ENCODE measurements at places on chromosomes 2 and 18. TPM values are rescaled to one million over a fixed set of nuclear protein-coding genes. Genes with fewer than 3 reads are reported as not detected.

DNA sequence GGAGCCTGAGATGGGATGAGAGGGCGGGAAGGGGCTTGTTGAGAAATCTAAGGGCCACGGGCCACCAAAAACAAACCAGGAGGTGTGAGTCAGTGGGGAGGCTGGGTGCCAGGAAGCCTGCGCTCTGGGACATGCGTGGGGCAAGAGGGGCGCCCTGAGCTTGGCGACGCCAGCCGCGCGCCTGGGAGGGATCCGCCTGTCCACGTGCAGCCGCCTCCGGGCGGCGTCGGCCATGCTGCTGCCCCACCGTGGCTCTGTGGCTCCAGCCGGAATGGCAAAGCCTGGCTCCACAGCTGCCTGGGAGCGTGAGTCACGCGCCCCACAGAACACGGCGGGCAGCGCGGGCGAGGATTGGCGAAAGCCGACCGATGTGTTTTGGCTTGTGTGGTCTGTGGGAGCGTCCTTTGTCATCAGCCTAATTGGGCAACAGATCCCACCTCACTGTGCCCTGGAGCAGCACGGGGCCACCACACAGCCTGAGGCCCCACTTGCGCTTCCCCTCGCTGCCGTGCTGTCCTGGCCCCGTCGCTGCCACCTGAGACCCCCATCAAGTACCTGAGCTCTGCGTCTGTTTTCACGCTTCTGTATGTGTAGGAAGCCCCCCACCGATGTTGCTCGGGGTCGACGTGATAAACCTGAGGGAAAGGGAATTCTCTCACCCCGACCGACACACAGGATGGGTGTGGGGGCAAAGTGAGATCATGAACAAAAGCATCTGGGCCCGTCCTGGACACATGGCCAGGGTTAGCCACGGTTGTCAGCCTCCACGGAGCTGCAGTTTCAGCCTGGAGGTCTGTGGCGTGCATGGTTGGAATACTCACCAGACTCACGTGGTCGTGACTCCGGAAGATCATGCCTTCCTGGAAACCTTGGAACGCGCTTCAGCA, 80.5 kb downstream of the NFATC1 start:
- no peaks in the 10 kb centered on the region for H3K4me1 ChIP-seq
- H3K27ac ChIP-seq: no peak overlapping the region
- no peaks in the 10 kb centered on the region for H3K36me3 ChIP-seq

- H3K4me3 ChIP-seq: no peak overlapping the region
- no peaks in the 10 kb centered on the region for H3K4me1 ChIP-seq
- H3K27ac ChIP-seq: no peak overlapping the region
- DNase-seq: no peak
- H3K36me3 ChIP-seq: no peaks in the 10 kb centered on the region
- no peaks in the 10 kb centered on the region for H3K27me3 ChIP-seq
Observed at GRCh38 chr2:29073933-29074332, 390 bp downstream of the PCARE start.

- no peak overlapping the region for H3K4me3 ChIP-seq
- H3K4me1 ChIP-seq: peaks cover 10% of the 10 kb centered on the region
- no peak overlapping the region for H3K27ac ChIP-seq
- H3K36me3 ChIP-seq: no peaks in the 10 kb centered on the region
- no peaks in the 10 kb centered on the region for H3K27me3 ChIP-seq
- DNase-seq: no peak
Observed at GRCh38 chr2:67295851-67296250, 101.3 kb upstream of the ETAA1 start.

- peak; percentile 28 for DNase-seq
- no peak overlapping the region for H3K4me3 ChIP-seq
- no peak overlapping the region for H3K27ac ChIP-seq
- H3K4me1 ChIP-seq: peaks cover 28% of the 10 kb centered on the region
- no peaks in the 10 kb centered on the region for H3K36me3 ChIP-seq
- H3K27me3 ChIP-seq: no peaks in the 10 kb centered on the region
Observed at GRCh38 chr2:95077861-95078603, 43.6 kb downstream of the MRPS5 start.

DNA sequence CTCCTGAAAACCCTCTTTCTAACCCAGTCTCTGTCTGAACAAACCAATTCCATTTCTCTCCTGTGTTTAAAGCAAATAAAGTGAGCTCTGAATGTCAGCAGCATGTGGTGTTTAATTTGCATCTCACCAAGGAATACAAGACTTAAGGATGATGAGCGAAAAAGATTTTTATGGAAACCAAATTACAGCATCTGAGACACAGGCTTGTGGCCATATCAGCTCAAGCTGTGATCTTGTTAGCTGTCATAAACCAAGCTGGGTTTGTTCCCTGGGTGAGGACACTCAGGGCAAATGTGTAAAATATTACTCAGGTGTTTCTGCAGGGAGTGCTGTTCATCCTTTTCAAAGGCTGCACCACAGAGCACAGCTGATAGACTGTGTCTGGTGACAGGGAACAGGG, 129.3 kb upstream of the REV1 start:
- H3K27me3 ChIP-seq: peaks cover 94% of the 10 kb centered on the region
- H3K36me3 ChIP-seq: no peaks in the 10 kb centered on the region
- DNase-seq: no peak
- H3K27ac ChIP-seq: no peak overlapping the region

- no peaks in the 10 kb centered on the region for H3K27me3 ChIP-seq
- H3K27ac ChIP-seq: peak overlapping the region; percentile 93
- H3K4me3 ChIP-seq: peak overlapping the region; percentile 6
- peak; percentile 94 for DNase-seq
- no peaks in the 10 kb centered on the region for H3K36me3 ChIP-seq
Observed at GRCh38 chr2:101983486-101983885, 8.3 kb upstream of the IL1R2 start.

DNA sequence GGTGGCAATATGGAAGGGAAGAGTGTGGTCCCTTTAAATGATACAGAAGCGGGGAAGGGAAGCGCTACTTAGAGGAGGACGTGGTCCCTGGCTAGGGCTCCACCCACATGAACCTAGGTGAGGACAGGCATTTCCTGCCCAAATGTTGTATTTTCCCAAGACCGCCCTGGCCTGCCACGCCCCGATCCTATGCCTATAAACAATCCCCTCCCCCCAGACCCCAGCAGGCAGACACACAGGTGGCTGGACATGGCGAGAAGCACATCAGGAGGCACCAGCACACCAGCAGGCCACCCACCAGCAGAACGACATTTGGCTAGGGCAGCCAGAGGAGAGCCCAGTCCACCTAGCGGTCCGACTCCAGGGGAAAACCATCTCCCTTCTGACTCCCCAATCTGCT, 47.2 kb downstream of the METTL8 start:
- no peaks in the 10 kb centered on the region for H3K27me3 ChIP-seq
- H3K4me1 ChIP-seq: peaks cover 22% of the 10 kb centered on the region
- H3K4me3 ChIP-seq: no peak overlapping the region

Gene DLX2
- total RNA-seq: 0.65 TPM

Gene TCF23
- not detected for total RNA-seq

Gene DSG1
- total RNA-seq: not detected

DNA sequence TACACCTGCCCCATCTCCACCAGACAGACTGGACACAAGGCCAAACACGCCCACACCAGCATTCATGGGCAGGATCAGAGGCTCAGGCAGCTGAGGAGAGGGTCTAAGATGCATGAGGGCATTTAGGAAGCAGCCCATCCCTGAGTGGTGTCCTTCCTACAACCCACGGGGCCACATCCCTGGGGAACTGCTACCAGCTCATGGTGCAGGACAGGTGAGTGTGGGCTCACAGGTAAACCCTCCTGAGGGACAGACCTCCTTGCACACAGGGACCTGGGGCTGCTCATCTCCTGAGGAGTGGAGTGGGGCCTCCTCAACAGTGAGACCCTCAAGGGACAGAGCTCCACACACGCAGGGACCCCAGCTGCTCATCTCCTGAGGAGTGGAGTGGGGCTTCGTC, 14.6 kb downstream of the PARD6G start:
- no peak overlapping the region for H3K4me3 ChIP-seq
- H3K27me3 ChIP-seq: no peaks in the 10 kb centered on the region
- no peak overlapping the region for H3K27ac ChIP-seq
- H3K4me1 ChIP-seq: no peaks in the 10 kb centered on the region
- no peaks in the 10 kb centered on the region for H3K36me3 ChIP-seq
- DNase-seq: no peak

DNA sequence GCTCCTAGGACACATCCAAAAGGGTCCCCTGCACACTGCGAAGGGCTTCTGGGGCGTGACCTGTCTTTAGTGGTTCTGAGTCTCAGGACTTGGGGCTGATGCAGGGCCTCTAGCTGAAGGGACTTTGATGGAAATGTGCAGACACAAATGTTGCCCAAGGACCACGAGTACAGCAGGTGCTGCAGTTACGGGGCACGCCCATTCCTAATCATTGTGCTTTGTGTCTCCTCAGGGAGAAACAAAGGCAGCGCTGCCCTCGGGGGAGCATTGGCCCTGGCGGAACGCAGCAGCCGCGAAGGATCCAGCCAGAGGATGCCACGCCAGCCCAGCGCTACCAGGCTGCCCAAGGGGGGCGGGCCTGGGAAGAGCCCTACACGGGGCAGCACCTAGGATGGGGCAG, 8.0 kb downstream of the TUBA3E start:
- H3K36me3 ChIP-seq: no peaks in the 10 kb centered on the region
- H3K27me3 ChIP-seq: no peaks in the 10 kb centered on the region
- H3K4me3 ChIP-seq: no peak overlapping the region
- H3K4me1 ChIP-seq: no peaks in the 10 kb centered on the region
- no peak for DNase-seq
- no peak overlapping the region for H3K27ac ChIP-seq

Gene INPP5D
- 0.74 TPM for total RNA-seq

Gene TACR1
- not detected for total RNA-seq

- no peaks in the 10 kb centered on the region for H3K36me3 ChIP-seq
- no peak overlapping the region for H3K27ac ChIP-seq
- no peak for DNase-seq
- H3K4me3 ChIP-seq: no peak overlapping the region
- no peaks in the 10 kb centered on the region for H3K4me1 ChIP-seq
- no peaks in the 10 kb centered on the region for H3K27me3 ChIP-seq
Observed at GRCh38 chr2:149468636-149469035, 118.9 kb downstream of the MMADHC start.

DNA sequence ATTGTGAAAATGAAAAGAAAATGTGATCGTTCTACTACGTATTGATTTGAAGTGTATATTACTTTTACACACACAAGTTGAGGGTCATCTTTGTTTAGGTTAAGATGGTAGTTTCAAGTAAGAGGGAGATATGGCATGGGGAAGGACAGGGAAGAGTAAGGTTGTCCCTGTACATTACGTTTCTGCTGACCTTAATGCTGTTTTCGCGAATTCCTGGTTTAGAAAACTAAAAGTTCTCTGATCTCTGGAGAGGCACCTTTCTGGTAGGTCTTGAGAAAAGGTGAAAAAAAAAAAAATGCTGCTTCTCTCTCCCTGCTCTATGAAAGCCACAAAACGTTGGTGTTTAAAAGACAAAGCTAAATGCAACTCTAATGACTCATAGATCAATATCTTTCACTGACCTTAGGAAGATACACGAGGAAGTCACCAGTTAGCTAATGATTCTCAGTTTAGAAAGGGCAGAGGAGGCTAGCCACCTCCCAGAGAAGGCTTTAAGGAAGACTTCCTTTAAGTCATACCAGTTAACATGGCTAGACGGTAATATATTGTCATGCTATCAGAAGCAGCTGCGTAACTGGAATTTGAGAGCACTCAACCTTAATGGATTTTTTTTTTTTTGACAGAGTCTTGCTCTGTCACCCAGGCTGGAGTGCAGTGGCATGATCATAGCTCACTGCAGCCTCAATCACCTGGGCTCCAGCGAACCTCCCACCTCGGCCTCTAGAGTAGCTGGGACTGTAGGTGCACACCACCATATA, 13.2 kb downstream of the TXNDC2 start:
- no peaks in the 10 kb centered on the region for H3K27me3 ChIP-seq
- H3K4me1 ChIP-seq: peaks cover 25% of the 10 kb centered on the region
- peak overlapping the region; percentile 73 for H3K27ac ChIP-seq
- no peak overlapping the region for H3K4me3 ChIP-seq
- DNase-seq: peak; percentile 99
- H3K36me3 ChIP-seq: no peaks in the 10 kb centered on the region

Gene TMEM198
- total RNA-seq: 5.8 TPM

Gene XPO1
- 236 TPM for total RNA-seq

DNA sequence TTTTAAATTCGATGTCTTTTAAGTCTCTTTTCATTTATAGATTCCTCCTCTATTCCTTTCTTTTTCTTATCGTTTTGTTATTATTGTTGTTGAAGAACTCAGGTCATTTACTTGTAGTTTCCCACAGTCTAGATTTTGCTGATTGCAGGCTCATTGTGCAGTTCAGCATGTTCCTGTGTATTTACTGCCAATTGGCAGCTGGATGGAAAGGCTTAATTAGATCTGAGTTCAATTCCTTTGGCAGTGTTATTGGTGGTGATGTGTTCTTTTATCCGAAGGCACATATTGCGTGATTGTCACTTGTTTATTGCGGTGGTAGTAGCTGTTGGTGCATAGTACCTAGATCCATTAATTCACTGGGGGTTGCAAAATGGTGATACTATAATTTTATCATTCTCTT, 180.7 kb downstream of the BABAM2 start:
- H3K4me1 ChIP-seq: no peaks in the 10 kb centered on the region
- no peak overlapping the region for H3K27ac ChIP-seq
- no peaks in the 10 kb centered on the region for H3K36me3 ChIP-seq
- H3K27me3 ChIP-seq: no peaks in the 10 kb centered on the region
- no peak overlapping the region for H3K4me3 ChIP-seq
- DNase-seq: no peak

GRCh38 chr2:233063269-233063975, 3.3 kb downstream of the INPP5D start:
- no peak overlapping the region for H3K27ac ChIP-seq
- H3K27me3 ChIP-seq: no peaks in the 10 kb centered on the region
- no peaks in the 10 kb centered on the region for H3K4me1 ChIP-seq
- DNase-seq: no peak
- H3K36me3 ChIP-seq: no peaks in the 10 kb centered on the region

DNA sequence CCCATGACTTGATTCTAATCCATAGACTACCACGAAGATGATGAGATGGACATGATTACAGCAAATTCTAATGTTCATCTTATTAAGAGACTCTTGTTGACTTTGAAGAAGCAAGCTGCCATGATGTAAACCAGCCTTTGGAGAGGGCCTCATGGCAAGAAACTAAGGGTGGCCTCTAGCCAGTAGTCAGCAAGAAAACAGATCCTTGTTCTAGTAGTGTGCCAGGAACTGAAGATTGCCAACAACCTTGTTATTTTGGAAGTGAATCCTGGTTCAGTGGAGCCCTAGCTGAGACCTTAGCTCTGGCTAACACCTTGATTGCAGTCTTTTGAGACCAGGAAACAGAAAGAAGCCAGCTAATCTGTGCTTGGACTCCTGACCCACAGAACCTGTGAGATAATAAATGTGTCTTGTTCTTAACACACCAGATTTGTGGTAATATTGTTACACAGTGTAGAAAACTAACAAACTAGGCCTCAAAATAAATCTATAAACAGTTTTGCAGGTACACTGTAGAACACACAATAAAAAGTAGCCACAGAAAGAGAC, 10.0 kb downstream of the PHOSPHO2 start:
- no peak overlapping the region for H3K27ac ChIP-seq
- no peak for DNase-seq
- no peaks in the 10 kb centered on the region for H3K4me1 ChIP-seq
- H3K27me3 ChIP-seq: no peaks in the 10 kb centered on the region

Data from PC-9 (cell line).